ENCODE measurements at places on chromosomes 5 and 9. TPM values are rescaled to one million over a fixed set of nuclear protein-coding genes. Genes with fewer than 3 reads are reported as not detected.

Gene MTRR
- 16.2 TPM for total RNA-seq

Gene FCN2
- total RNA-seq, result not detected

Gene ZDHHC11
- 16.2 TPM for total RNA-seq

Gene CARD6
- total RNA-seq, result 8.0 TPM

Gene SLC46A2
- 0.43 TPM for total RNA-seq

Gene CSF2
- not detected for total RNA-seq

DNA sequence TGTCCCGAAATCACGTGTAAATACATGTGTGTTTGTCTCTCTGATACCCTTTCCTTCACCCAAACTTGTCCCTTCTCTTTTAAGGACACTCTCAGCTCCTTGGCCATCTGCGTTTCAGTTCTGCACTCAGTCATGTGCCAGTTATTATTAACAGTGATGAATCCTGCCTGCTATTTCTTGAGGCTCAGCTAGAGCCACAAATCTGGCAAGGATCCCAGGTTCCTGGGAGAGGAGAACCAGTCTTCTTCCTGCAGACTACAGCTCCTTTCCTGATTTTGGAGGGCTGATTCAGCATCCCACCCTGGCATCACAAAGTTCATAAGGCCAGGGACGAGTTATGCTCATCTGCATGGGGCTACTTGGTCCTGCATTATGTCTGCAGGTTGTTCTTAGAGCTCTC, 5.6 kb downstream of the MAMDC2 start:
- H3K4me1 ChIP-seq, result no peaks in the 10 kb centered on the region
- H3K36me3 ChIP-seq, result no peaks in the 10 kb centered on the region
- DNase-seq, result peak; percentile 87
- no peaks in the 10 kb centered on the region for H3K27me3 ChIP-seq
- H3K4me3 ChIP-seq, result no peak overlapping the region

DNA sequence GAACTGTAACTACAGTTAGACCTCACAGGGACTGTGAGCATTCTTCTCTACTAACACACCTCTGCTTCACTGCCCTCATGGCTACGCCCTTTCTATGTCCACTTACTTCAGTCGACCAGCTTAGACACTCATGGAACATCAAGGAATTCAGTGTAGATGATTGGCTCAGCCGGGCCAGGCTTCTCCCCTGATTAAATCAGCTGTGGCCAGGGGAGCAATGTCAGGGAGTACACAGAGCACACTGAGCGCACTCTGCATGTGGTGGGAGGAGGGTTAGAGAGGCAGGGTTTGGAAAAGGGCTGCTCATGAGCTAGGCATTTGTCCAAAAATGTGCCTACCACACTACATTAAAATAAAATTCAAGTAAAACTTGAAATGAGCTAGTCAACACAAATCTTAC, 400.5 kb downstream of the ARRDC3 start:
- no peaks in the 10 kb centered on the region for H3K27me3 ChIP-seq
- no peaks in the 10 kb centered on the region for H3K4me1 ChIP-seq
- no peak for DNase-seq
- H3K4me3 ChIP-seq, result no peak overlapping the region
- H3K36me3 ChIP-seq, result no peaks in the 10 kb centered on the region
- no peak overlapping the region for H3K27ac ChIP-seq

GRCh38 chr5:83253720-83254119, 176.4 kb downstream of the XRCC4 start:
- H3K36me3 ChIP-seq, result no peaks in the 10 kb centered on the region
- no peaks in the 10 kb centered on the region for H3K4me1 ChIP-seq
- no peak overlapping the region for H3K27ac ChIP-seq
- no peak for DNase-seq

GRCh38 chr9:79936336-79936735, 364.6 kb downstream of the TLE4 start:
- no peaks in the 10 kb centered on the region for H3K27me3 ChIP-seq
- H3K4me1 ChIP-seq, result no peaks in the 10 kb centered on the region
- H3K27ac ChIP-seq, result no peak overlapping the region
- no peak for DNase-seq
- no peaks in the 10 kb centered on the region for H3K36me3 ChIP-seq
- H3K4me3 ChIP-seq, result no peak overlapping the region

DNA sequence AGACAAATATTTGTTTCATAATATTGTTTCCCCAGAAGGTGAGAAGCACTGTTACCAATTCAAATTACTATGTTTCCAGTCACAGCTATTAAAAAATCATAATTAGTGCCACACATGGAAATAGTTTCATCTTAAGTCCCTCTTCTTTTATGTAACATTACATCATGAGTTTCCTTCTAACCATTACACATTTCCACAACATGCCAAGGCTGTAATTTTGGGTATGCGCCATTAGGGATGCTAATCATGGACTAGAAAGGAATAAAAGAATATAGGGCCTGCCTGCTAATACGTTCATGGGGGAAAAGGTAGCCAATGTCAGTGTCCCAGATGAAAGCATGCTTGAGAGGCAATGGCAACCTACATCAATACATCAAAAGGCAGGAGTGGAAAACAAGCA, 142.5 kb upstream of the LPAR1 start:
- H3K27ac ChIP-seq, result no peak overlapping the region
- H3K4me1 ChIP-seq, result no peaks in the 10 kb centered on the region
- no peak for DNase-seq

- no peak overlapping the region for H3K4me3 ChIP-seq
- H3K36me3 ChIP-seq, result no peaks in the 10 kb centered on the region
- no peak for DNase-seq
- H3K27ac ChIP-seq, result no peak overlapping the region
- no peaks in the 10 kb centered on the region for H3K4me1 ChIP-seq
Observed at GRCh38 chr5:163706053-163706771, 200.8 kb downstream of the MAT2B start.

DNA sequence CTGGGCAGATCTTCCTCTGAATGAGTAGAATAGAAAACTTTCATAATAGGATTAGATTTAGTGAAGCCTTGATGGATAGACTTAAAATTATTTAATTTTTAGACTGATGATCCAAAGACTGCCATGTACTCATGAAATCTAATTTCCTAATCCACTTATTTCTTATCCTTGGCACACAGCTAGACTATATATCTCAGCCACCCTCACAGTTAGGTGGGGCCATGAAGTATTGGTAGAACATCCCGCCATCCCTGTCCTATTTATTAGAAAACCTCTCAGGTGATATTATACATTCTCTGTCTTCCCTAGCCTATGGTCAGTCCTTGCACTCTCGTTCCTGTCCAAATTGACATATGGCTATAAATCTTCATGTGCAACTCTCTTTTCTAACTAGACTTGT, 110.9 kb downstream of the FAM170A start:
- H3K4me3 ChIP-seq, result no peak overlapping the region
- H3K27me3 ChIP-seq, result no peaks in the 10 kb centered on the region
- no peak for DNase-seq
- no peak overlapping the region for H3K27ac ChIP-seq

DNA sequence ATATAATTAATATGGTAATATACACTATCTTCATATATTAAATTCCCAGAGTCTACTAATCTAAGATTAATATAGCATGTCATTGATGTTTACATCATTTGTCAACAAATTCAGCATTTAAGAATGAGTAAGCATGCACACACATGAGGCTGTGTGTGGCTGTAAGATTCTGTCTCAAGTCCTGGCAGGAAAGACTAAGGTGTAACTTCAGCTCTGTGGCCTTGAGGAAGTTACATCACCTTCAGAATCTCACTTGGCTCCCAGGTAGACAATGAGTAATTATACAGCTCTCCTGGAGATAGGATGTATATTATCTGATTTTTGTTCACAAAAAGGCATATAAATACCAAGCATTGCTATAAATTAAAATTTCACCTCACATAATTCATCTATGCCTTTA, 119.4 kb upstream of the IQGAP2 start:
- H3K27me3 ChIP-seq, result no peaks in the 10 kb centered on the region
- no peaks in the 10 kb centered on the region for H3K4me1 ChIP-seq
- no peak overlapping the region for H3K4me3 ChIP-seq
- no peaks in the 10 kb centered on the region for H3K36me3 ChIP-seq

- no peak overlapping the region for H3K4me3 ChIP-seq
- H3K4me1 ChIP-seq, result no peaks in the 10 kb centered on the region
- H3K27me3 ChIP-seq, result no peaks in the 10 kb centered on the region
- no peaks in the 10 kb centered on the region for H3K36me3 ChIP-seq
Observed at GRCh38 chr5:159309689-159310433, 20.4 kb downstream of the IL12B start.

DNA sequence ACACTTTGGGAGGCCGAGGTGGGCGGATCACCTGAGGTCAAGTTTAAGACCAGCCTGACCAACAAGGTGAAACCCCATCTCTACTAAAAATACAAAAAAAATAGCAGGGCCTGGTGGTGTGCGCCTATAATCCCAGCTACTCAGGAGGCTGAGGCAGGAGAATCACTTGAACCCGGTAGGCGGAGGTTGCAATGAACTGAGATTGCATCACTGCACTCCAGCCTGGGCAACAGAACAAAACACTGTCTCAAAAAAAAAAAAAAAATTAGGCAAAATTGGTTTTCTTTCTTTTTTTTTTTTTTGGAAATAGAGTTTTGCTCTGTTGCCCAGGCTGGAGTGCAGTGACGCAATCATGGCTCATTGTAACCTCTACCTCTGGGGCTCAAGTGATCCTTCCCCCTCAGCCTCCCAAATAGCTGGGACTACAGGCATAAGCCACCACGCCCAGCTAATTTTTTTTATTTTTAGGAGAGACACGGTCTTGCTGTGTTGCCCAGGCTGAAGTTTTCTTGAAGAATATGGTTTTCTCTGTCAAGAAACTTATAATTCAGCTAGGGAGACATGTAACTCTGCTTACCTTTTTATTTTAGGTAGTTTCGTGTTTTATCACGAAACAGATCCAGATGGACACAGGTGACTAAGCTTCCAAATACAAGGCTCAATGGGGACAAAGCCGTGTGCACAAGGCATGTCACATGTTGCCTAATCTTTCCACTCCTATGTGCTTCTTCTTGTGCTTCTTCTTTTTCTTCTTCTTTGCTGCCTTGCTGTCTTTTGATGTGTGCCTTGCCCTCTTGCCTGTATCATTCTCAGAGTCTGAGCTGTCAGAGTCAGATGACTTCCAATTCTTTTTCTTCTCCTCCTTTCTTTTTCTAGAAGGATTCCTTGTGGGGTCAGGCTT, 14.3 kb downstream of the TTC1 start:
- no peaks in the 10 kb centered on the region for H3K27me3 ChIP-seq
- DNase-seq, result no peak
- H3K4me1 ChIP-seq, result no peaks in the 10 kb centered on the region

GRCh38 chr9:127763918-127764384, 14.5 kb downstream of the SH2D3C start:
- H3K27ac ChIP-seq, result peak overlapping the region; percentile 53
- H3K36me3 ChIP-seq, result no peaks in the 10 kb centered on the region
- no peak for DNase-seq
- no peak overlapping the region for H3K4me3 ChIP-seq

- no peaks in the 10 kb centered on the region for H3K4me1 ChIP-seq
- H3K4me3 ChIP-seq, result no peak overlapping the region
- DNase-seq, result no peak
- H3K27me3 ChIP-seq, result no peaks in the 10 kb centered on the region
Observed at GRCh38 chr9:135924628-135925338, 17.4 kb upstream of the CAMSAP1 start.
